ENCODE measurements at places on chromosomes 7 and 10. TPM values are rescaled to one million over a fixed set of nuclear protein-coding genes. Genes with fewer than 3 reads are reported as not detected.

GRCh38 chr10:25487266-25487665, 312.5 kb downstream of the GPR158 start:
- H3K27ac ChIP-seq = no peak overlapping the region
- H3K4me1 ChIP-seq = no peaks in the 10 kb centered on the region
- H3K4me3 ChIP-seq = no peak overlapping the region
- H3K27me3 ChIP-seq = no peaks in the 10 kb centered on the region
- no peak for DNase-seq

- H3K4me3 ChIP-seq = no peak overlapping the region
- DNase-seq = no peak
- no peak overlapping the region for H3K27ac ChIP-seq
- no peaks in the 10 kb centered on the region for H3K36me3 ChIP-seq
- no peaks in the 10 kb centered on the region for H3K27me3 ChIP-seq
- no peaks in the 10 kb centered on the region for H3K4me1 ChIP-seq
Observed at GRCh38 chr7:153087498-153087897, 327.9 kb downstream of the ACTR3B start.

- peaks cover 4% of the 10 kb centered on the region for H3K4me1 ChIP-seq
- H3K4me3 ChIP-seq = no peak overlapping the region
- no peaks in the 10 kb centered on the region for H3K36me3 ChIP-seq
- DNase-seq = peak; percentile 77
- H3K27me3 ChIP-seq = no peaks in the 10 kb centered on the region
Observed at GRCh38 chr10:58967551-58968388, 208.7 kb upstream of the PHYHIPL start.

DNA sequence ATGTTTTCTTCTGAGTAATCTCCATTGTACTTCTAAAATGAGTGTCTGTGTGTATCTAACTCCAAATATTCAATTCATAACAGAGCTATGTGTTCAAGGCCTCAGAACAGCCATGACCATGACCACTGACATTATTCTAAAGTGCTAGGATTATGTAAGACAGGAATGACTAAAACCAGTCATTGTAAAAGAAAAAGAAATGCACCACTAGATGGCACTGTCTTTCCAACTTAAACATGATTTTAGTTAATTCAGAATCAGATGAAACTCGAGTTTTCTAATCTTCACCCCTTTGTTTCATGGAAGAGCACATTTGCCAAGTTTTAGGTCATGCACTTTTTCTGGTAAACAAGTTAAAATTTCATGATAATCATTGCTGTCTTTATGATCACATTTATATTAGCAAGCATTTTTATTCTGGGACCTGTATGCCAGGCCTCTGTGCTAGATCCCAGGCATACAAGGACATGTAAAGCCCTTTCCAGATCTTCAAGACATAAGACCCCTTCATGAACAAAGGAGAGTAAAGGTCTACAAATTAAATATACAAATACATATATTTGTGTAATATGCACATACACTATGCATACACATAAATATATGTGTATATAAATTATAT, 26.1 kb upstream of the RSU1 start:
- DNase-seq = no peak
- no peaks in the 10 kb centered on the region for H3K27me3 ChIP-seq
- no peak overlapping the region for H3K4me3 ChIP-seq

DNA sequence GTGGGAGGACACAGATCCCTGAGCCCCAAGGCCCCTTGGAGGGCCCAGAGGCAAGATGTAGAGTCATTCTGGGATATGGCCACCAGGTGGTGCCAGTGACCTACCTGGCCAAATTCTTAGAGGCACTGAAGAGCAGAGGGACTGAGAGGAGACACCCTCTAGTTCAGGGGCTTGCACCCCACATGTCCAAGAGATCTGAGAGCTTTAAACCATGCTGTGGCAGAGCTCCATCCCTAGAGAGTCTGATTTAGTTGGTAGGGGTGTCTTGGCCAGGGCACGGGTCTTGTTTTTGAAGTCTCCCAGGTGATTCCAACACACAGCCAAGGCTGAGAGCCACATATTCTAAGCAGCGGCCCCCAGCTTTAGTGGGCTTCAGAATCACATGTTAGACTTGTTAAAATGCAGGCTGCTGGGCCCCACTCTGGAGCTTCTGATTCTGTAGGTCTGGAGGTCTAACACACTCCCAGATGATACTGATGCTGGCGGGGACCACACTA, 52.5 kb downstream of the PRF1 start:
- H3K36me3 ChIP-seq = no peaks in the 10 kb centered on the region
- H3K27me3 ChIP-seq = no peaks in the 10 kb centered on the region
- no peak overlapping the region for H3K27ac ChIP-seq
- DNase-seq = peak; percentile 71
- no peak overlapping the region for H3K4me3 ChIP-seq
- no peaks in the 10 kb centered on the region for H3K4me1 ChIP-seq

GRCh38 chr10:117921421-117921820, 125.3 kb downstream of the RAB11FIP2 start:
- H3K4me3 ChIP-seq = no peak overlapping the region
- no peaks in the 10 kb centered on the region for H3K27me3 ChIP-seq

DNA sequence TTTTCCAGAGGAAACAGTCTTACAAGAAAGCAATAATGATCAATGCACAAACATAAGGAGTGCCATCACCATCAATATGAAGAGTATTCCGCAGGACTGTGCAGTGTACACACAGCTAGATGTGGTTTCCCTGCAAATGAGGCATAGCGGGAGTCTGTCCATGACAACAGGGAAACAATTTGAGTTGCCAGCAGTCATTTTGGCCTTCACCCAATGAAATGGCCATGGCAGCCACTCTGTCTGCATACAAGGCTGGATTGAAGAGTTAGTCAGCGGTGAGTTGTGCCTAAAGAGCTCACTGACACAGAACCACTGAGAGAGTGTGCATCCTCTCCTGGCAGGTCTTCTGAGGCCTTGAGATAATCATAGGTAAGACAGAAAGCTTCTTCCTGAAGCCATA, 303.3 kb downstream of the IPMK start:
- H3K27me3 ChIP-seq = no peaks in the 10 kb centered on the region
- no peaks in the 10 kb centered on the region for H3K4me1 ChIP-seq
- no peak overlapping the region for H3K27ac ChIP-seq
- no peak for DNase-seq
- H3K4me3 ChIP-seq = no peak overlapping the region

- no peak overlapping the region for H3K4me3 ChIP-seq
- H3K27ac ChIP-seq = no peak overlapping the region
- no peaks in the 10 kb centered on the region for H3K4me1 ChIP-seq
- no peaks in the 10 kb centered on the region for H3K36me3 ChIP-seq
- DNase-seq = no peak
Observed at GRCh38 chr7:11786186-11786585, 45.8 kb downstream of the THSD7A start.

GRCh38 chr7:101943889-101944600, 126.6 kb downstream of the CUX1 start:
- no peaks in the 10 kb centered on the region for H3K27me3 ChIP-seq
- no peaks in the 10 kb centered on the region for H3K36me3 ChIP-seq
- no peak overlapping the region for H3K27ac ChIP-seq
- H3K4me3 ChIP-seq = no peak overlapping the region
- H3K4me1 ChIP-seq = peaks cover 9% of the 10 kb centered on the region

GRCh38 chr7:7321681-7322080, 139.3 kb downstream of the C1GALT1 start:
- H3K4me1 ChIP-seq = no peaks in the 10 kb centered on the region
- no peak overlapping the region for H3K4me3 ChIP-seq
- H3K27ac ChIP-seq = no peak overlapping the region
- no peaks in the 10 kb centered on the region for H3K36me3 ChIP-seq
- DNase-seq = no peak
- H3K27me3 ChIP-seq = no peaks in the 10 kb centered on the region

DNA sequence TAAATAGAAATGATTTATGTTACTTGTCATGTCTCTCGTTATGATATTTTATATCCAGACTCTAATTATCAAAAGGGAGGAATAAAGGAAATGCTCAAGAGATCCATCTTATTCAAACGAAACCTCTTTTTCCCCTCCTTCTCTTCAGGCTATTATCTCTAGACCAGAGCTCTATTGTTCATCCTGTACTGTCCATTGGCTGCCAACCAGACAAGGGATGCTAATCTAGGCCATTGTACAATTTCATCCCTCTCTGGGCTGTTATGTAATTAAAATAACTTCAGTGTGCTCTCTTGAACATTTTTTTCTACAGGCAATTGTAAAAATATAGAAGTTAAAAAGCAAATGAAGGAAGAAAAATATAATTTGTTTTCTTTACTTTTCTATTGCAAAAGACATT, 220.4 kb downstream of the HDAC9 start:
- no peaks in the 10 kb centered on the region for H3K36me3 ChIP-seq
- no peak overlapping the region for H3K4me3 ChIP-seq
- DNase-seq = no peak
- no peaks in the 10 kb centered on the region for H3K27me3 ChIP-seq
- no peaks in the 10 kb centered on the region for H3K4me1 ChIP-seq

- no peak overlapping the region for H3K27ac ChIP-seq
- no peaks in the 10 kb centered on the region for H3K36me3 ChIP-seq
- H3K27me3 ChIP-seq = no peaks in the 10 kb centered on the region
- no peak overlapping the region for H3K4me3 ChIP-seq
- DNase-seq = no peak
Observed at GRCh38 chr10:12252882-12253546, 57.0 kb downstream of the CDC123 start.

DNA sequence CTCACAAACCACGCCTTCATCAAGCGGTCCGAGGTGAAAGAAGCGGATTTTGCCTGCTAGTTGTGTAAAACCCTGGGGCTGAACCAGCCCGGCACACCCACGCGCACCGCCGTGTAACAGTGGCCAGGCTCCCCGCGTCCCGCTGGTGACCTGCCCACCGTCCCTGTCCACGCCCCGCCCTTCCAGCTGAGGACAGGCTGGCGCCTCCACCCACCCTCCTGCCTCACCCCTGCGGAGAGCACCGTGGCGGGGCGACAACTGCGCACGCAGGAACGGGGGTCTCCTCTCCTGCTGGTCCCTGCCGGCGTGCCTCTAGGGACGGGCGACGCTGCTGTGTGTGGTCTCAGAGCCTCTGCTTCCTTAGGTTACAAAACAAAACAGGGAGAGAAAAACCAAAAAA, 16.9 kb upstream of the TSPAN33 start:
- H3K36me3 ChIP-seq = no peaks in the 10 kb centered on the region
- H3K4me3 ChIP-seq = no peak overlapping the region
- DNase-seq = no peak

GRCh38 chr10:46266306-46266985, 20.4 kb upstream of the ANTXRL start:
- DNase-seq = no peak
- H3K4me1 ChIP-seq = no peaks in the 10 kb centered on the region

- no peaks in the 10 kb centered on the region for H3K36me3 ChIP-seq
- H3K27me3 ChIP-seq = no peaks in the 10 kb centered on the region
- H3K27ac ChIP-seq = no peak overlapping the region
- H3K4me3 ChIP-seq = no peak overlapping the region
Observed at GRCh38 chr7:103866919-103867318, 122.5 kb downstream of the RELN start.

- peaks cover 7% of the 10 kb centered on the region for H3K4me1 ChIP-seq
- DNase-seq = peak; percentile 75
- H3K27me3 ChIP-seq = no peaks in the 10 kb centered on the region
- H3K27ac ChIP-seq = no peak overlapping the region
- H3K4me3 ChIP-seq = no peak overlapping the region
Observed at GRCh38 chr7:108178398-108178797, 48.2 kb upstream of the LAMB4 start.

- no peaks in the 10 kb centered on the region for H3K4me1 ChIP-seq
- no peak for DNase-seq
- H3K27me3 ChIP-seq = no peaks in the 10 kb centered on the region
Observed at GRCh38 chr7:158880973-158881372, 24.6 kb downstream of the DYNC2I1 start.

DNA sequence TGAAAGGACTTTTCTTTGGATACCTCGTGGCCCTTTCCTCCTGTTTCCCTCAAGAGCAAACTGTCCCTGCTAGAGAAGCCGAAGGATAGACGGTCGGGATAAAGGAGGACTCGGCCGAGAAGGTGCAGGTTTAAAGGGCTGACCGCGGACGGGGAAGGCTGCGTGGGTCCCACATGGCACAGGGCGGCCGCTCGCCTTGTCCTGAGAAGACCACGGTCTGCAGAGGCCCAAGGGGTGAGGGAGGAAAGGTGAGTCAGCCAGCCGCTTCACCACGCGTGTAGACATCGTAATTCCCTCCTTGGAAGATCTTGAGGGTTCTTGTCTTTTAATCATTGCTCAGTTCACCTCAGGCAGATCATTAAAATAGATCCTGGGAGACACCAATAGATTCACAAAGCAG, 253.8 kb downstream of the DPP6 start:
- H3K27ac ChIP-seq = no peak overlapping the region
- no peaks in the 10 kb centered on the region for H3K4me1 ChIP-seq
- no peaks in the 10 kb centered on the region for H3K27me3 ChIP-seq
- no peak for DNase-seq

Gene ADIRF
- 84.9 TPM for polyA plus RNA-seq

Gene PCDH15
- polyA plus RNA-seq = 0.31 TPM

Gene FRMPD2
- polyA plus RNA-seq = 0.28 TPM

Gene MYO3A
- polyA plus RNA-seq = 9.0 TPM

Gene OPN1SW
- not detected for polyA plus RNA-seq

Gene SHH
- 0.35 TPM for polyA plus RNA-seq

Gene HOGA1
- polyA plus RNA-seq = 15.9 TPM

Gene SRPK2
- 12.2 TPM for polyA plus RNA-seq

Gene GSTO2
- 28.1 TPM for polyA plus RNA-seq

Gene CPA2
- 4,591 TPM for polyA plus RNA-seq
